ENCODE measurements at places on chromosomes 7 and 10. TPM values are rescaled to one million over a fixed set of nuclear protein-coding genes. Genes with fewer than 3 reads are reported as not detected.

ASB10 gene
- total RNA-seq = not detected

- H3K27me3 ChIP-seq = peaks cover 37% of the 10 kb centered on the region
- no peak overlapping the region for H3K4me3 ChIP-seq
- H3K4me1 ChIP-seq = no peaks in the 10 kb centered on the region
- no peak overlapping the region for H3K27ac ChIP-seq
- H3K36me3 ChIP-seq = no peaks in the 10 kb centered on the region
Measured at GRCh38 chr10:48605786-48606529, 1.1 kb upstream of the ARHGAP22 start.

- no peaks in the 10 kb centered on the region for H3K27me3 ChIP-seq
- H3K27ac ChIP-seq = no peak overlapping the region
- DNase-seq = no peak
Measured at GRCh38 chr7:52944921-52945320, 90.5 kb upstream of the POM121L12 start.

- DNase-seq = no peak
- H3K27ac ChIP-seq = no peak overlapping the region
- no peaks in the 10 kb centered on the region for H3K4me1 ChIP-seq
- H3K4me3 ChIP-seq = no peak overlapping the region
Measured at GRCh38 chr7:156219307-156220077, 407.2 kb upstream of the SHH start.

DNA sequence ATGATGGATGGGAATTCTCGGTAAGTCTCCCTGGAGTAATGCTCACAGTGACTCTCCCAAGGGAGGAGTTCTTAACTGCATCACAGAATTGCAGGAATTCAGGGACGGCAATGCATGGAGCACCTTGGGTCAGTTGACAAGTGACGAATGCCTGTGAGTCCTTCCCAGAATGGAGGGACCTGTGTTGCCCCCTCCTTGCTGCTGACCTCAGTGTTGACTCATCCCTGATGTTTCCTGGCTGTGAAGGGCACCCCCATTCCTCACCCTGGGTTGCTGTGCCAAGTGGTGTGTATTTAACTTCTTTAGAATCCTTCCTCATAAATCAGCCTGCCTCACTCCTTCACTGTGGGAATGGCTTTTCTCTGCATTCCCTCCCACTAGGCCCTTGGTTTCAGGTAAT, 98.9 kb downstream of the LRMDA start:
- peaks cover 2% of the 10 kb centered on the region for H3K27me3 ChIP-seq
- DNase-seq = no peak
- H3K36me3 ChIP-seq = no peaks in the 10 kb centered on the region

CPA2 gene
- total RNA-seq = not detected

ZNF853 gene
- 0.42 TPM for total RNA-seq

DNA sequence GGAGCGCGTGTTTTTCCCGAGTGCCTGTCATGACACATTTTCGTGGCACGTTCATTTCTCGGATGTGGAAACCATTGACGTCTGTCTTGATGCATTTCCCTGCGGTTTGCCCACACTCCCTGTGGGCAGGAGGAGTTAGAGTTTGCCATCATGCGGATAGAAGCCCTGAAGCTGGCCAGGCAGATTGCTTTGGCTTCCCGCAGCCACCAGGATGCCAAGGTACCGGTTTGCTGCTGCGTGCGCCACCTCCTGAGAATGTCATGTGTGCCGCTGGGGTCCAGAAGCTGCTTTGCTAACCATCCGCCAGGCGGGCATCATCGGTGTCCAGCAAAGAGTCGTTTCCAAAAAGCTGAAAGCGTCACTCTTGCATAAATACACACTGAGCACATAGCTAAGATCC, 40.9 kb upstream of the BTBD16 start:
- H3K36me3 ChIP-seq = no peaks in the 10 kb centered on the region
- H3K27ac ChIP-seq = no peak overlapping the region
- no peaks in the 10 kb centered on the region for H3K4me1 ChIP-seq
- DNase-seq = no peak
- H3K27me3 ChIP-seq = no peaks in the 10 kb centered on the region
- H3K4me3 ChIP-seq = no peak overlapping the region

DNA sequence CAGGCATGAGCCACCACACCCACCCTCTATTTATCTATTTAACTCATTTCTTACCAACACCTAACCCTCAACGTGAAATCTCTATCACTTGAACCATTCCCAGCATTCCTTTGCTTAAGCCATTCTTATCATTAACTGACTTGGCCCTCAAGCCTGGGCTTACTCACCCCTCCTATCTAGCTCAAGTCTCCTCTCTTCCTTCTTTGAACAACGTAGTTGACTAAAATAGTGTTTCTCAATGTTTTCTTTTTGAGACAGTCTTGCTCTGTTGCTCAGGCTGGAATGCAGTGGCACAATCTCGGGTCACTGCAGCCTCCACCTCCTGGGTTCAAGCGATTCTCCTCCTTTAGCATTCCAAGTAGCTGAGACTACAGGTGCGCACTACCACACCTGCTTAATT, 7.0 kb downstream of the ANXA7 start:
- no peaks in the 10 kb centered on the region for H3K27me3 ChIP-seq
- DNase-seq = no peak
- no peak overlapping the region for H3K27ac ChIP-seq
- peaks cover 20% of the 10 kb centered on the region for H3K36me3 ChIP-seq
- no peak overlapping the region for H3K4me3 ChIP-seq

DNA sequence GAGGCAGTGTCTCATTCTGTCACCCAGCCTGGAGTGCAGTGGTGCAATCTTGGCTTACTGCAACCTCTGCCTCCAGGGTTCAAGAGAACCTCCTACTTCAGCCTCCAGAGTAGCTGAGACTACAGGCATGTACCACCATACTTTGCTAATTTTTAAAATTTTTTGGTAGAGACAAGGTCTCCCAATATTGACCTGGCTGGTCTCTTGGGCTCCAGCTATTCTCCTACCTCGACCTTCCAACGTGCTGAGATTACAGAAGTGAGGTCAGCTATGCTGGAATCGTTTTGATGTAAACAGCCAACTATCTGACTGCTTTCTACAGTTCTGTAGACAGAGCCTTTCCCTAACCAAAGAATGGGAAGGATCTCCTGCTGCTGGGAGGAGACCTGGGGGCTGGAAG, 375.8 kb downstream of the GATA3 start:
- H3K36me3 ChIP-seq = peaks cover 4% of the 10 kb centered on the region
- H3K4me1 ChIP-seq = peaks cover 3% of the 10 kb centered on the region
- peaks cover 11% of the 10 kb centered on the region for H3K27me3 ChIP-seq
- no peak overlapping the region for H3K4me3 ChIP-seq

DNA sequence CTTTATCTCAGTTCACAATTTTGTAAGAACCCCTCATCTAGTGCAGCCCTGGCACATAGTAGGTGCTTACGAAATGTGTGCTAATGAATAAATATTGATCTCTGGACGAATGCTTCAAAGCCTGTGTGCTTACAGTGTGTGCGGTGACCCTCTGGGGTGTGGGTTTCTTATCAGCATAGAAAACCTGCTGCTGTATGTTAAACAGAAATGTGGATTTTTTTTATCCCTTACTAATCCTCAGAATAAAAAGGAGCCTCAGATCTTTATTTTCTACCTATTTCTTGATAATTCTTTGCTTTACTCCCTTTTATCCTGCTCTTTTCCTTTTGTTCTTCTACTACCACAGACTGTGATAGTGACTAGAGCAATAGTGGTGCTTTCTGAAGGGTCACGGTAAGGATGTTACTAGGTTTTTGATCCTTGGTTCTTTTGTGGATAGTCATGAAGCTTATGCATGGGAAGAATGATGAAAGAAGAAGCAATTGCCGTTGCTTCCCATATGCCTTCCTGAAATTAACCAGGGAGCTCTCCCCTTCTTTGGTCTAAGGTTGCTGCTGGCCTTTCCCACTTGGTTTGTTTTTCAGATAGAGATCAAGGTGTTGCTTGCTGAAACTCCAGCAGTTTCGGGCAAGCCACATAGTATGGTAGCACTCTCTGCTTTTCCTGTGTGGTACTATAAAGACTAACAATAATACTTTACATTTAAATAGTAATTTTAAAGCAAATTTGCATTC, 44.7 kb downstream of the SPAG6 start:
- H3K4me1 ChIP-seq = no peaks in the 10 kb centered on the region
- no peaks in the 10 kb centered on the region for H3K36me3 ChIP-seq
- H3K4me3 ChIP-seq = no peak overlapping the region

GRCh38 chr10:88147000-88147798, 283.8 kb downstream of the PTEN start:
- H3K4me1 ChIP-seq = peaks cover 10% of the 10 kb centered on the region
- peaks cover 9% of the 10 kb centered on the region for H3K27me3 ChIP-seq
- H3K27ac ChIP-seq = no peak overlapping the region
- H3K36me3 ChIP-seq = peaks cover 12% of the 10 kb centered on the region
- DNase-seq = no peak
- H3K4me3 ChIP-seq = no peak overlapping the region

SNCG gene
- total RNA-seq = 0.56 TPM

GRCh38 chr7:21373031-21373430, 54.9 kb upstream of the SP4 start:
- no peak overlapping the region for H3K4me3 ChIP-seq
- peaks cover 24% of the 10 kb centered on the region for H3K4me1 ChIP-seq
- H3K27me3 ChIP-seq = no peaks in the 10 kb centered on the region
- peaks cover 14% of the 10 kb centered on the region for H3K36me3 ChIP-seq
- H3K27ac ChIP-seq = no peak overlapping the region

GRCh38 chr10:8628351-8628750, 573.9 kb downstream of the GATA3 start:
- H3K4me3 ChIP-seq = no peak overlapping the region
- no peaks in the 10 kb centered on the region for H3K36me3 ChIP-seq
- peaks cover 6% of the 10 kb centered on the region for H3K27me3 ChIP-seq
- no peaks in the 10 kb centered on the region for H3K4me1 ChIP-seq
- no peak for DNase-seq
- H3K27ac ChIP-seq = no peak overlapping the region

GRCh38 chr10:92868557-92868956, 20.2 kb downstream of the EXOC6 start:
- no peak for DNase-seq
- H3K27ac ChIP-seq = no peak overlapping the region
- no peaks in the 10 kb centered on the region for H3K4me1 ChIP-seq

ASAH2 gene
- 5.4 TPM for total RNA-seq

C7orf33 gene
- not detected for total RNA-seq

DNA sequence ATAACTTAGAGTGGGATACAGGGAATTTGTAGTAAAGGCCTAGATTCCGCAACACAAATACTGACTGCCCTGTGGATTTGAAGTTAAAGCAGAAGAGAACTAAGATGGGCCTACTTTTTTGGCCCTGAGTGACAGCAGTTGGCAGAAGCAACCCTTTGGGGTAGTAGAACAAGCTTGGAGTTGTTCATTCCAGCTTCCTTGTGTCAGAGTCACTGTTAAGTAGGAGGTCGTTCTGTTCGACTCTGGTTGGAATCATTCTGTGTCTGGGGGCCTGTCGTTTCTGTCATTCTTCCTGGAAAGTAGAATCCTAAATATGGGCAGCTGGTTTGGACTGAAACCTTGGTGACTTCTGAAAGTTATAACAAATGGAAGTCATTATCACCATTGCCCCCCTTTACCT, 865.9 kb downstream of the LRMDA start:
- DNase-seq = no peak
- H3K4me1 ChIP-seq = no peaks in the 10 kb centered on the region
- H3K36me3 ChIP-seq = no peaks in the 10 kb centered on the region
- no peak overlapping the region for H3K4me3 ChIP-seq
- no peaks in the 10 kb centered on the region for H3K27me3 ChIP-seq

GRCh38 chr10:58773944-58774343, 261.3 kb downstream of the BICC1 start:
- no peak for DNase-seq
- no peak overlapping the region for H3K27ac ChIP-seq
- no peaks in the 10 kb centered on the region for H3K27me3 ChIP-seq
- H3K4me1 ChIP-seq = no peaks in the 10 kb centered on the region

- H3K4me1 ChIP-seq = peaks cover 17% of the 10 kb centered on the region
- H3K27me3 ChIP-seq = no peaks in the 10 kb centered on the region
- peak; percentile 40 for DNase-seq
- H3K36me3 ChIP-seq = peaks cover 11% of the 10 kb centered on the region
Measured at GRCh38 chr7:17298840-17299482, 509 bp downstream of the AHR start.

ACSL5 gene
- total RNA-seq = 50.7 TPM

DNA sequence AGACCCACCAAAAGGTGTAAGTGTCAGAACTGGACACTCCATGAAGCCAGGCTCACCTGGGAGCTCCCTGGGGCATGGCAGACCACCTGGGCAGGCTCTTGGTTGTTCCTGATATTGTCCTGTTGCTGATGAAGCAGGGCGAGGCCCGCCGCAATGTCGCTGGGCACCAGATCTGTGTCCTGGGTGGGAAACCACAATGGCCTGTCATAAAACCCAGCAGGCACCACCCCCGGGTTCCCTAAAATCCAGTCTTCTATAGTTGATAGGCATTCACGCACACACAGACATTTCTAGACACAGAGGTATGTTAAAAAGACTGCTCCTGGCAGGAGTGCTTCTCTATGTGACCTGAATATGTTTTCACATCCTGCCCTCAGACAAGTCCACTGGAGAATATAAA, 15.0 kb downstream of the DAGLB start:
- H3K27me3 ChIP-seq = no peaks in the 10 kb centered on the region
- H3K4me3 ChIP-seq = no peak overlapping the region
- H3K36me3 ChIP-seq = peaks cover 21% of the 10 kb centered on the region
- peaks cover 17% of the 10 kb centered on the region for H3K4me1 ChIP-seq
- DNase-seq = no peak
- no peak overlapping the region for H3K27ac ChIP-seq

COBL gene
- total RNA-seq = not detected

LIPK gene
- not detected for total RNA-seq
